Stimulated activated CD8-positive, alpha-beta memory T cell treated with anti-CD3 and anti-CD28 coated beads, Interleukin-4, amount 100 ng/mL, for 48 hours (primary cell): ENCODE measurements at places on chromosomes 2 and 18.

- no peak for DNase-seq
These were observed 91.8 kb upstream of the ST6GAL2 start for GRCh38 chr2:106977717-106978116.

GRCh38 chr2:16763493-16763899, 97.9 kb upstream of the CYRIA start:
- DNase-seq: no peak

GRCh38 chr2:73987109-73987947, 2.6 kb downstream of the TET3 start:
- no peak for DNase-seq

- DNase-seq: no peak
These were observed 86.7 kb upstream of the B3GNT7 start for GRCh38 chr2:231308631-231309428.

- no peak for DNase-seq
These were observed 81.3 kb downstream of the KCNF1 start for GRCh38 chr2:10993001-10993481.
